Stimulated activated CD8-positive, alpha-beta memory T cell treated with anti-CD3 and anti-CD28 coated beads, Interleukin-2, amount 100 ng/mL, for 1 hour (primary cell): ENCODE measurements at places on chromosomes 2 and 18.
A peak's percentile ranks its signal among the peaks of the same experiment; 100 is the strongest.

GRCh38 chr2:188746727-188747126, 227.4 kb upstream of the COL3A1 start:
- DNase-seq, result no peak

DNA sequence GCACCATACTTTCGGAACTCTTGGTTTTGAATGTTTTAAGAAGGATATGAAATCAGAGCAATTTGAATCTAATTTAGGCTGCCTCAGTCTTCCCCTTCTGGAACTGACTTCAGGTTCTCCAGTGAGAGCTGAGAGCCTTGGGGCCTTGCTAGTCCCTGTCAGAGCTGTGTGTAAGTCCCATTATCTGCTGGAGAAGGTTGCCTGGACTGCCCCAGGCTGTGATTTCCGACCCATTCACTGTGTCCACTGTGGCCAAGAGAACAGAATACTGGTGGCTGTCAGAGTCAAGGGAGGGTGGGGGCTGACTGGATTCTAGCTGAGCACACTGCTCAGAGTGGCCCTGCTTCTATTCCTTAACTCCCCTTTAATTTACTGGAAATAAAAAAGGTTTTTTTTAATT, 278.0 kb downstream of the KCNS3 start:
- no peak for DNase-seq

- no peak for DNase-seq
Observed at GRCh38 chr2:39697454-39697853, 31.7 kb downstream of the TMEM178A start.

DNA sequence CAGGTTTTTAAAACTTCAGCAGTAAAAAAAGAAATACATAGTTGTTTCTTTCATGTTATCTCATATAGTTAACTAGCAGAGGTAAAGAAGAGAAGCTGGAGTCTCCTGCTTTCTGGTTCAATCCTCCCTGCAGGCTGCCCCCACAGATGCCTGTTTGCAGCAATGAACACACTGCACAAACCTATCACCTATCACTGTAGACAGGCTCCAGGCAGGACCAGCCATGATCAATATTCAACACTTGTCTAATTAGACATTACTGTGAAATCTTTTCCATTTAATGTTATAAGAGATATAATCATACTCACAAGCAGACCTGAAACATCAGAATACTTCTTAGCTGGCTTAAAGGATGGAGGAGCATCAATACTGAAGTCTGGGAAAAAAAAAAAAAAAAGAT, 19.8 kb downstream of the INO80C start:
- DNase-seq, result no peak

DNA sequence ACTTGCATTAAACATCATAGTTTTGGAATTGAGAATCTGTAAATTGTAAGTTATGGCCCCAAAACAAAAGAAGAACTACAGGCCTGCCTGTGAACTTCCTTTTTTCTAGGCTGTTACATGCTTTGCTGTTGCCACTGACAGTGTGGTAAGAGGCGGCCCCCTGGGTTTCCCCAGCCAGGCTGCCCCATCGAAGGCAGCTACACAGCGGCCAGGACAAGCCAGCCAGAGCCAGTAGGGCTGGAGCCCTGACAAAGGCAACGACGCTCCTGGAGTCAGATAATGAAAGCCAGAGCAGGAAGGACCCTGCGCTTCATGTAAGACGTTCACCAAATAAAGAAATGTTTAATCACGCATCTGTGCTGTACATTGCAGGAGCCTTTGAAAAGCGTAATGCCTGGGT, 55.0 kb downstream of the ANKRD44 start:
- peak; percentile 41 for DNase-seq

- no peak for DNase-seq
Observed at GRCh38 chr2:205052781-205053180, 507.5 kb downstream of the PARD3B start.
